Colonic mucosa (tissue), 4 donors: ENCODE measurements at places on chromosomes 7 and 10.

DNA sequence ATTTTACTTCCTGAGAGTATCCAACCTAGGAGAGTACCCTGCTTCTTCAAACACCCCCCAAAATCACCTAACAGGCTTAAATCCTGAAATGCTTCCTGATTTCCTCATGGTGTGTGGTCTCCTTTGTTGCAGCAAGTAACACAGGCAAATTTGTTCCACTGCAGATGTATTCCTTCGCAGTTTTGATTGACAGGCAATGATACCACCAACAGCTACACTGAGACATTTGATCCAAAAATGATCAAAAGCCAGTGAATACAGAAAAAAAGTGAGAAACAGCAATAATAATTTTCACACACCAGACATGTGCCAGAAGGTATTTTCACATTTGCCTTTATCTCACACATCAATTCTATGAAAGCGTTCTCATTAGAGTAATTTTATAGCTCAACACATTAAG lies 95.9 kb downstream of the HERPUD2 start:
- DNase-seq: no peak

DNA sequence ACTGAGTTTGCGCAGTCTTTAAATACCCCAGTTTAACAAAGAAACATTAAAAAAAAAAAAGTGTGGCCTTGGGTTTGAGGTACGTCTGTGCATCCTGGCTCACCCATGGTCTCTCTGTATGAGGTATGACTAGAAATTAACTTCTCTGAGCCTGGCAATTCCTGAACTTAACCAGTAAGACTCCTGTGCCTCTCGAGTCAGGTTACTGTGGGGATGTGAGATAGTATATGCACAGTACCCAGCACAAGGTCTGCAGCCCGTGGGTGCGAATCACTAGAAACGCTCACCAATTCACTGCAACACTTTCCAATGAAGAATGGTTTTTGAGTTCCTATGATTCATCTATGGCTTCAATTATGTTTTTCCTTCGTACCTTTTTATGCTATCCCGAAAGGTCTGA lies 149.9 kb downstream of the SFMBT2 start:
- DNase-seq: no peak

- DNase-seq: no peak
Measured at GRCh38 chr10:10869592-10869991, 148.1 kb upstream of the CELF2 start.

GRCh38 chr10:77548157-77548556 lies 89.5 kb downstream of the KCNMA1 start:
- peak; percentile 76 for DNase-seq

GRCh38 chr7:149717481-149717880 lies 55.9 kb downstream of the ZNF467 start:
- DNase-seq: no peak

- DNase-seq: no peak
Measured at GRCh38 chr10:49115796-49116508, 630 bp upstream of the VSTM4 start.

- DNase-seq: no peak
Measured at GRCh38 chr10:60270426-60270825, 119.2 kb downstream of the ANK3 start.

GRCh38 chr7:3482147-3482921 lies 181.3 kb downstream of the SDK1 start:
- no peak for DNase-seq

DNA sequence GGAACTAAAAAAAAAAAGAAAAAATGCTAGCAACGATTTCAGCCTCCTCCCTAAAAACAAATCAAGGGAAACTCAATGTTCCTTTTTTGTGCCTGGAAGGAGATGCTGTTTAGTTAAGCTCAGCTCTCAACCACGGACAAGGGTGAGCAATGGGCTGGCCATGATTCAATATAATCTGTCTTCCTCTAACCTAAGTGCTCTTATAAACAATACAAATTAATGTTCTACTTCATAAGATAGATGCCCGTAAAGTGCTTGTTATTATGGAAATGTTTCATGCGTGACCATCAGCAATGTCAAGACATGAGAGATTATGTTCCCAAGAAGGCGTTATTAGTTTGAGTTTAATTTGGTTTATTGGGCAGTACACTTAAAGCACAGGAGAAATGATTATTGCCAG lies 320.3 kb downstream of the SFMBT2 start:
- DNase-seq: no peak
